Stimulated activated CD8-positive, alpha-beta memory T cell treated with anti-CD3 and anti-CD28 coated beads, Interleukin-4, amount 100 ng/mL, for 1 hour (primary cell): ENCODE measurements at places on chromosomes 3 and 15.

DNA sequence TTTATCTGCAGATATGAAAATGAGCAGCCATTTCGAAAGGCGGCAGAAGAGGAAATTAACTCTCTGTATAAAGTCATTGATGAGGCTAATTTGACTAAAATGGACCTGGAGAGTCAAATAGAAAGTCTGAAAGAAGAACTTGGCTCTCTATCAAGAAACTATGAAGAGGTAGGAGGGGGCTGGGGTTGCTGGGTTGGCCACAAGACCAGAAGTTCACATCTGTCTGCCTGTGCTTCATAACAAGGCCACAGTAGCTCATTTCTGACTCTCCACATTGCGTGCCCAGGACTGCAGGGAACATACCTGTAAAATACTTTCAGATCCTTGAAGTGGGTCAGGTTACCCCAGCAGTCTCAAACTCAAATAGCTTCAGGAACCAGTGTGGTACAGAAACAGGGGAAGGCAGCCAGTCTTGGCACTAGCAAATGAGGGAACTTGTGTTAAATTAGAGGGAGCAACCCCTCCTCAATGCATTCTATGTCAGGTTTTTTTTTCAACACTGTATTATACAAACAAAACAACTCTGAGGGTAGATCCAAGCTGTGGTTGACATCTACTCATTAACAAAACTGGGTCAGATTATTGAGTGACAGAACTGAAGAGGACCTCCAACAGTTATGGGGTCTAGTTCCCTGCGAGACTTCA lies 48.7 kb downstream of the BFSP2 start:
- DNase-seq = no peak

- peak; percentile 44 for DNase-seq
These were observed 19.5 kb downstream of the PPCDC start for GRCh38 chr15:75042730-75043508.

GRCh38 chr3:114179575-114179974 lies 723 bp upstream of the DRD3 start:
- DNase-seq = no peak

GRCh38 chr3:47024932-47025331 lies 45.5 kb downstream of the NBEAL2 start:
- no peak for DNase-seq

DNA sequence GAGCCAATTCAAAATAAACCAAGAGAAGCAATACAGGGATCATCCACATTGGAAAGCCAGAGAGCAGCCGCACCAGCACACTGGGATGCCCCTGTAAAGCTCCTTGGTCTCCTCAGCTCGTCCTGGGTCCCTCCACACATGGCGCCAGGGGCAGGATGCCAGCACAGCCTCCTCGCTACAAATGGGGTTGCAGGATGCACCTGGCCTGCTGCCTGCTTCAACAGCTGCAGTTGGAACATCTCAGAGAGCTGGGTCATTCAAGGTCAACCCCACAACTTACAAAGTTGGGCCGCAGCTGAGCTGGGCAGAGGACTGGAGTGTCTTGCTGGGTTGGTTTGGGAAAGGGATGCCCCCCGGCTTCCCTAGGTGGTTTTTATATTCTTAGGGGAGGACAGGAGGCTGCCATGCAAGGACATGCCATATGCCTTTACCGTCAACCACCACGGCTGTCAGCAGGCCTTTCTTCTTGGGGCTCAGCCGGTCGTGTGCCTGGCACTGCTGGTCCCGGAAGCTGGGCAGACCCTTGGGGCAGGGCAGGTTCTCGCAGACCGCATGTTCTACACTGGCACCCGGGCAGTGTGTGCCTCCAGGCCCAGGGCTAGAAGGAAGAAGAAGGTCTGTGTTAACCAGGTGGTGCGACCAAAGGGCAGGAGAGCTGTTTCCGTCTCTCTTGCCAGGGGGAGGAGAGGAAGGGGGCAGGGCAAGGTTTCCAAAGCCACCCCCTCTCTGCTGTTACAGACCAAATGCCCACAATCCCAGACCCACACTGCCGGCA lies 225.2 kb downstream of the ADAMTS17 start:
- DNase-seq = no peak

DNA sequence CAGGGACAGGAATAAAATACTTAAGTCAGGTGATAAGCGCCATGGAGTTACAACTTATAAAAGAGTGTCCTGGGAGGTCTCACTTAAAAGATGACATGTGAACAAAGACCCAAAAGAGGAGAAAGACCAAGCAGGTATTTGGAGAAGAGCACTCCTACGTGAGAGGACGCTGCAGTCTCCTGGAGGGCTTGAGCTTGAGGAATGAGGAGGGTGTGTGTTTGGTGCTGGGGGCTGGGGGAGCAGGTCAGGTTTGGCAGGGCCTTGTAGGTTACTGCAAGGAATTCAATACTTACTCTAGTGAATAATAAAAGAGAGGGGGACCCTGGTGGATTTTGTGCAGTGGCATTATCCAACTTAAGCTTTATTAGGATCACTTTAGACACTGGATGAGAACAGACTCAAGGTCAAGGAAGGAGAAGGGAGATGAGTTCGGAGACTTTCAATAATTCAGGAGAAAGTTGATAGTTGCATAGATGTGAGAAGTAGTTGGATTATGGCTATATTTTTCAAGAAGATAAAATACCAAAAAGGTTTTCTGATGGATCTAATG lies 32.4 kb downstream of the TNIK start:
- DNase-seq = no peak

DNA sequence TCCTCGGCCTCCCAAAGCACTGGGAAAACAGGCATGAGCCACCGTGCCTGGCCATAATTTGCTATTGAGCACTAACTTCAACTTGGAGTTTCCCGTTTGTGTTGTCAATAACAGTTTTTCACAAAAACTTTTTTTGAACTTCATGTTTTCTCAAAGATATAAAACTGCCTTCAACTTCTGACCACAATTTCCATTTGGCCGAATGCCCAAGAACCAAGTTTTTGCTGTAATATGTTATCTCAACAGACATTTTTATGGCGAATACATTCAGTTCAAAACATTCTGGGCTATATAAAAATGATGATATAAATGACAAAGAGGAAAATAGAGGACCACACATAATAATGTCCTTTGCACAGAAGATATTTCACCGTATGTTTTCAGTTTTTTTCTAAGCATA lies 56.4 kb downstream of the NEDD4 start:
- DNase-seq = no peak

- DNase-seq = no peak
These were observed 12.4 kb upstream of the ETV5 start for GRCh38 chr3:186121278-186121677.

GRCh38 chr3:167146911-167147310 lies 233.2 kb downstream of the ZBBX start:
- DNase-seq = no peak

DNA sequence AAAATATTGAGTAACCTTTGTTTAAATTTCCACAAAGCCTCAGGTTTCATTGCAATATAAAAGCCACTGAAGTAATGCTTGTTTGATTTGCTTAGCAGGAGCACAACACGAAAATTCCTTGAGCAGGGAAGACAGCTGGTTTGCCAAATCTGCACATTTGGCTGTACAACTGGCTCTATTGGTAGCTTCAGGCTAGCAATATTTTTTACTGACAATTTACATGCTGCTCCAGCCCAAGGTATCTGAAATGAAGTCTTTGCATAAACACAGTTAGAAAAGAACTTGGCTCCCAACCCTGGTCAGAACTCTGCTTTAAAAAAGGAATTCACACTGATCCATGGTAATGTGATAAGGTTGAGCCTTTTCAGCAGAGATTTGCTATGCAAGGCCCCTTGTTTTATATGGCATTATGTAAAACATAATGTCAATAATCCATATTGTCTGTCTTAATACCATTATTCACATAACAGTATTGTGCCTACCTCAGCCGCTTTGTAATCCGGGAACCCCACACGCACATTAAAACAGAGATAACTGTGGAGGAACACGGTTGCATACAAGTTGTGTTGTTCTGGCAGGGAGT lies 55.7 kb upstream of the CHL1 start:
- DNase-seq = no peak

- DNase-seq = peak; percentile 84
These were observed at the start of gene ADAMTS17 for GRCh38 chr15:100341750-100342560. TSS of gene ADAMTS17 (minus strand) at chr15:100341975. CDS start at chr15:100341899, 76 bp downstream.

DNA sequence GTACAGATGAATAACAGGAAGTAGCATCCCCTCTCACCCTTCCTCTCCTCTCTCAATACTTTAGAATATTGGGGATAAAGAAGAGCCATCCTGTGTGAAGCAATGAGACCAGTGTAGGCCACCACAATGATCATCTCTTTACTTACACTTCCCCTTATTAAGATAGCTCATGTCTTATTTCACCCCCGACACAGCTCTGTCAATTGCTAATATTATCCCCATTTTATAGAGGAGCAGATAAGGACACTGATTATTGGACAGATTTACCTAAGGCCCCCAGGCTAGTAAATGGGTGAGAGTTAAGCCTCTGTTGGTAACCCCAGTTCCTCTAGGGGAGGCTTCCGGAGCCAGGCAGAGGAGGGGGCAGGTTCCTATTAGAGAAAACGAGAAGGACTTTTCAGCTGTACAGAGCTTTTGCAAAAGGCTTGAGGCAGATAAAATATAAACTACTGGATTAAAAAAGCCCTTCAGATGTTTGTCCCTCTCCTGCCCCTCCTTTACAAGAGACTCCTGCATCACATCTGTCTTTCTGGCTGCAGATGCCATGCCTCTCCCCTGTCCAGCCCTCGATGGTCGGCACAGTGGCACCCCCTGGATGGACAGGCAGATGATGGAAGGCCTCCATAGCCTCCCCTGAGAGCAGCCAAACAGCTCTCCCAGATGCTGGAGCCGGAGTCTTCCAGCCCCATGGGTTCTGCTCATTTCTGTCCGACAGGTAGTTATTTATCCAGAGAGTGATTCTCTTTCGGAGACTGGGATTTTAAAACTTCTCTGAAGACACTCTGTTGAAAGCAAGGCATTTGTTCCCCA lies 49.4 kb upstream of the LCTL start:
- DNase-seq = no peak

DNA sequence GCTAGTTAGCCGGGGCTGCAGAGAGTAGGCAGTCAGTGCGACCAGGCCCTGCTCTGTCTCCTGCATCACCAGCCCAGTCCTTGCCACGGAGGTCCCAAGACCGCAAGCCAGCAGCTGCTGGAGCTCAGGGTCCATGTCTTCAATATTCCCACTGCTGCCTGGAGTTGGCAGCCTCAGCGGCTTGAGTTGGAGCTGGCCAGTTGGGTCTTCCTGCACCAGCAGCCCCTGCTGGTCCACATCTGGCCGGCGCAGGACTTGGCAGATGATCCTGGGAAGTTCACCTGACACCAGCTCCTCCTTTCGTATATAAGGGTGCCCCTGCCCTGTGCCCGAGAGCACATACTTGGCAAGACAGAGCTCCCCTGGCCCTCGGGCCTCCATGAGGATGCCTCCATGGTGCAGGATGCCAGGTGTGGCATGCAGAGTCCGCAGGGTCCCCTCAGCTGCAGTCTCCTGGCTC lies 5.7 kb downstream of the XIRP1 start:
- DNase-seq = no peak

DNA sequence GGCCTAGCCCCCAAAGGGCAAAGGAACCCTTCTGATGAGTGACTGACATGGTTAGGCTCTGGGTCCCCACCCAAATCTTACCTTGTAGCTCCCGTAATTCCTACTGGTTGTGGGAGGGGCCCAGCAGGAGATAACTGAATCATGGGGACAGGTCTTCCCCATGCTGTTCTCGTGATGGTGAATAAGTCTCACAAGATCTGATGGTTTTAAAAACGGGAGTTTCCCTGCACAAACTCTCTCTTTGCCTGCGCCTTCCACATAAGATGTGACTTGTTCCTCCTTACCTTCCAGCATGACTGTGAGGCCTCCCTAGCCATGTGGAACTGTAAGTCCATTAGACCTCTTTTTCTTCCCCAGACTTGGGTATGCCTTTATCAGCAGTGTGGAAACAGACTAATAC lies 16.9 kb downstream of the TKT start:
- no peak for DNase-seq

DNA sequence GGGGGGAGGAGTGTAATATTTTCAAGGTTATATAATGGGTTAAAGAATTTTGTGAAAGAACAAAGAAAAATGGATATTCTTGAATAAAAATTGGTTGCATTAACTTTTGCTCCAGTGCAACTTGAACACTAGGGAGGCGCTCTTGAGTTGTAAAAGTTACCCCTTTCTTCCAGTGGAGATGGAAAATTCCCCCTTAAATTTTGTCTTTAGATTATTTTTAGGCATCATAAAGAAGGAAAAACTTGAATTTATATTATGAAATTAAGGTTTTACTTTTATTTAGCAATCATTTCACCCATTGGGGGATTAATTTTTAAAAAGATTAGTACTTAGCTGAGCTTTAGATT lies 550 bp upstream of the CHD2 start:
- DNase-seq = no peak

DNA sequence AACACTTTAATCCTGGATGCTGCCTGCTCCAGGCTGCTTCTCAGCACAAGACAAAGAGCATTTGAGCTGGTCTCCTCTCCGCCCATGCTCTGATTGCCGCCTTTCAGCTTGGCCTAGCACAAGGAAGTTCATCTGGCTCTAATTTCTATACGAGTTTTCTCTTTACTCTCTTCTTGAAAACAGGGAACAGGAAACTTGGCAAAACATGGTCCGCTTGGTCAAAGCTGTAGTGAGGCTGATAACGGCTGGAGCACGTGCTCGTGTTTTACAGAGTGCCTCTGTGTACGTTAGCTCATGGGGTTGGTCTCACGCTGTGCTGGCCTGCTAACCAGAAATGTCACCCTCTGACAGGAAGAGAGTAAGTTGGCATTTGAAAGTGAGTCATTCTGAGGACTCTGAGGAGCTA lies 19.2 kb downstream of the RARRES1 start:
- DNase-seq = no peak

GRCh38 chr3:197456261-197457091 lies 99.3 kb downstream of the BDH1 start:
- peak; percentile 8 for DNase-seq

GRCh38 chr3:170603770-170604510 lies 18.1 kb upstream of the SLC7A14 start:
- DNase-seq = no peak

DNA sequence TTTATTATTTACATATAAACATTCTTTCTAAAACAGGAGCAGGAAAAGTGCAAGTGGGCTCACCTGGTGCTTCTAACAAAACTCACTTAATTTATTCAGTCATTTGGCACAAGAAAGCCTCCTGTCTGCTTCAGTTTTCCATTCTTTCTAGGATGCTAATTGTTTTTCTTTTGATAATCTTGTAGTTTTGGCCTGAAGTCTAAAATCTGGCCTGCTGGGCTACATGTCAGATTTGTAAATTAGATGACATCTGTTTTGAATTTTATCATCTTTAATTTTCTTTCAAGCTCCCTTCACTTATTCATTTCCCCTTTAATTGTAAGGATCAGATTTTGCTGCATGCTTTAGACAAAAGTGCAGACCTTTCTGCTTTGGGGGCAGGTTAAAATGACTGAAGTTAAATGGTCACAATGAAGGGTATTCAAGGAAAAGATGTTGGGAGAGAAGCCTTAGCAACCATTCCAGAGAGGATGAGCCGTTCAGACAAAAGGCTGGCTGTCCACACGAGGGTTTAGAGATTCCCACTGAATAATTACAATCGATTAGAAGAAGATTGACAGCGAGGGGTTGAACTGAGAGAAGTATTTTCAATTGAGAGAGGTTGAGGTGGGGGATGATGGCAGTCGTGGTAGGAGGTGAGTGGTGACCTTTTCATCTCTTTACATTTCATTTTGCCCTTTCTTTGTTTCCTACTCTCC lies 59.9 kb upstream of the PTX3 start:
- no peak for DNase-seq

- DNase-seq = no peak
These were observed 19.5 kb downstream of the LRIG1 start for GRCh38 chr3:66481071-66482017.

- no peak for DNase-seq
These were observed 345.7 kb upstream of the UMPS start for GRCh38 chr3:124384527-124384926.
